NCI-H446 (cell line): ENCODE measurements at places on chromosomes 4 and X.

DNA sequence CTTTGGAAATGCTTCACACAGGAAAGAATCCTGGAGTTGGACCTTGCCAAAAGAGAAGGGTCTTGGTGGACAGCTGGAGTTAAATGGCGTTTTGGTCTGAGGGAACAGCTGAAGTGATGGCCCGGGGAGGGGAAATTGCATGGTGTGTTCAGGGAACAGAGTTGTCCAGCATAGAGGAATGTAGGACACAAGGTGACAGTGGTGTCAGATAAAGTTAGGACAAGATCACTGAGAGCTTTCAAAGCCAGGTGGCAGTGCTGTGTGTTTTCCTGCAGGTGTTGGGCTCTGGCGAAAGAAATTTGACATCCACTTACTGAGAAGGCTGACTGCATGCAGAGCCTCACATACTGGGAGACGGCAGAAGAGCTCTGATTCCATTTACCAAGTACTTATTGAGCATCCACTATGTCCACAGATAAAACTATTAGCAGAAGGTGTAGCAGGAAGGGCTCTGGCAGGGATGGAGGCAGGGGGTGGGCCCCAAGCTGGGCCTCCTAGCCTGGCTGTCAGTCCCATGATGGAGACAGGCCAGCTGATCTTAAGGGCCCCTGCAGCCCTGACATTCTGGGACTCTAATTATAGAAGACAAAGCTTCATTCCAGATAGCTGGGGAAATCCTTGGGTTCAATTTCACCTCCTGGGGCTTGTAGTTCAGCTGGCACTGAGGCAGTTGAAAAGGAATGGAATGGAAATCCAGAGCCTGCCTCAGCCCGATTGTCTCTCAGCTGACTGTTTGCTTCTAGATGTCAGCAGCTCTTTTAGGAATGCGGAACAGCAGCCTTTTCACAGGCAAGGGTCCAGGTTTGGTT, 150.2 kb upstream of the MAMLD1 start:
- no peak for DNase-seq

- DNase-seq: no peak
These were observed 12.6 kb upstream of the MSANTD1 start for GRCh38 chr4:3236326-3236878.

- no peak for DNase-seq
These were observed 109.4 kb upstream of the H2AZ1 start for GRCh38 chr4:100059467-100059866.

DNA sequence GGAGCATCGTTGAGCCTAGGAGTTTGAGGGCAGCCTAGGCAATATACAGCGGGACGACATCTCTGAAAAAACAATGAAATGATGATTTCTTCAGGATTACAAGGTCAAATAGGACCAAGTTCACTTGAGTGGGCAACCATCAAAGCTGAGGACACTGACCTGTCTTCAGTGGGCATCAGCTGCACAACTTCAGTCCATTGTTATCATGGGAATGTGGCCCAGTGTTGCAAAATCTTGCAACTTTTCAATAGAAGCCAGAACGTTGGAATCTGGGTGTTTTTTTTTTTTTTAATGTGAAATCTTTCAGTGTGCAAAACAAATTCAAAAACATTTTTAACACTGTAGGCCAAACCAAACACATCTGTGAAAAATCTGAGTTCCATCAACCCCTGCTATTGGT, 155.4 kb upstream of the PLAC1 start:
- DNase-seq: no peak

- DNase-seq: no peak
These were observed 14.7 kb downstream of the CHST7 start for GRCh38 chrX:46588263-46588662.

DNA sequence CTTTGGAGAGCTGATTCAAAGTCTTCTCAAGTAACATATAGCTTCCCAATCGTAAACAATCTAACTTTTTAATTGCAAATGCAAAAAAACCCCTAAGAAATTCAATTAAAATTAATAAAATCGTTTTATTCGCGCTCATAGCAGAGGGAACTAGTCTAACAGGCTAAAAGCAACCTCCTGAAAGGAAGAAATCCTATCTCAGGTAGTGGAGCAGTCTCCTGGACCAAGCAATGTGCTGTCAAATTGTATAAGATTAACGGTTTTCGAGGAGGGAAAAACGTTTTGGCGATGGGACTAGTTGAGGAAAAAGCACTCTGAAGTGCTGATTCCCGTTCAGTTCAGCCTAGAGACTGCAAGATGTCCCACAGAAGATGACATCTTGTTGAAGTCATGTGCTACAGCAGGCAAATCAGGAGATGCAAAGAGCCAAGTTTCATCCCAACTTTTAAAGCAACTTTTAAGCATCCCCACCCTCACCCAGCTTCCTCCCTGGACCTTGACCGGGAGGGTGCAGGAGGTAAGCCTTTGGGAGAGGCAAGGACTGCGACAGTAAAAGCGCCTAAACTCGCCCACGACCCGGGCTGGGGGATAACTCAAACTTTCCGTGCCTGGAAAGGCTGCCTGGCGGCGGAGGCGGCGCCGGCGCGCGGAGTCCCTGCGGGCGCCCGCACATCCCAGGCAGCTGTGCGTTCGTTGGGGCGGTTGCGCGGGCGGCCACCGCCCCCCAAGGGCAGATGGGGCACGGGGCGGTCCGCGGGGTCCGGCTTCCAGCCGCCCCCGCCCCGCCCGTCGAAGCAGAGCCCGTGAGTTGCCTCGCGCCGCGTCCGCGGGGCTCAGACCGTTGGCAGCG, 784 bp downstream of the MAP7D3 start:
- DNase-seq: no peak

DNA sequence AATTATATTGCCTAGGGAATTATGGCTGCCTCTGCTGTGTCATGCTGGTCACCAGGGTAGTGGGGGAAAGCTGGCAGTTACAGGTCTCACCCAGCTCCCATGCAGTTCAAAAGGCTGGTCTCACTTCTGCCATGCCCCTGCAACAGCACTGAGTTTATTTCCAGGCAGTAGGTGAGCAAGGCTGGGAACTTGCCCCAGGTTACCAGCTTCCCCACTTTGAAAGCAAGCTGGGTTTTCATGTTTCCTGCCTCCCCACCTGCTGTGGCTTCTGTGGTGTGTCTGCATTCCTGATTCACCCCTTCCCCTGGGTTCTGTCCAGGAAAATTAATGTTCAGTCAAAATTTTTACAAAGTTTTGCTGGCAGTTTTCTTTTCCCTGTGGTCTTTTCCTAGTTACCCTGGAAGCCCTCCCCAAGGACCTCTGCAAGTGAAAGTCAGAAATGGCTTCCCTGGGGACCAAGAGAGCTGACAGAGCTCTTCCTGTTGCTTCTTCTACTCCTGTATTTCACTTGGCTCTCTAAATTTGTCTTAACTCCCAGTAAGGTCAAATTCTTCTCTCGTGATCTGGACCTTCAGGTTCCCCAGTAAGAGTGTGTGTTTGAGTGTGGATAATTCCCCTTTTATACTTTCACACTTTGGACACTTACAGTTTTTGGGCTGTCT, 58.5 kb upstream of the AGTR2 start:
- no peak for DNase-seq

DNA sequence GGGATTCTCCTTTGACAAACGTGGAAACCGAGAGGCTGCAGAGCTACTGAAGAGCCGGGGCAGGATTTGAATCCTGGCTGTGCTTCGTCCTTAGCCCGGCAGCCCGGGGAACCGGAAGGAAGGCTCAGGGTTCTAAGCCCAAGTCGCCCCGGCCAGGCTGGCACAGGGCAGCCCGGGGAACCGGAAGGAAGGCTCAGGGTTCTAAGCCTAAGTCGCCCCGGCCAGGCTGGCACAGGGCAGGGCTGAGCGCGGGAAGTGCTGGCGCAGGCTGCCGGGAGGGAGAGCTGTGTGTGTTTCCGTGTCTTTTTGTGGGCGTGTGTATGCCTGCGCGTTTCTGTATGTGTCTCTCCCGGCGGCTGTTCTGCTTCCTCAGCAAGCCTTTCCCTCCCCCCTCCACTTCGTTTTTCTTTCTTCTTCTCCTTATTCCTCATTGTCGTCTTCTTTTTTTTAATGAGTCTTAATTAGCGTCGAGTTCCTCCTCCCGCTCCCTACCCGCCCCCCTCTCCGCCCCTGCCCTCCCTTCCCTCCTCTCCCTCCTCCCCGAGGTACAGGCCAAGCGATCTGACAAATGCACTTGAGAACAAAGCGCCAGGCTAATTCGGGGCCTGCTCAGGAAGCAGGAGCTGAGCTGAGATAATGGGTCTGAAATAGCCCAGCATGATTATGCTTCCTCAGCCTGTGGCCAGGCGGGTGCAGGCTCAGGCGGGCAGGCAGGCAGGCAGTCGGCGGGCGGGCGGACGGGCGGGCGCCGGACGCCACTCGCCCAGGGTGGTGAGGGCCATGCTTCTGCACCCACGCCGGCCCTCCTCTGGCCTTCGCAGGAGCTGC, 65.9 kb downstream of the EFNB1 start:
- no peak for DNase-seq

DNA sequence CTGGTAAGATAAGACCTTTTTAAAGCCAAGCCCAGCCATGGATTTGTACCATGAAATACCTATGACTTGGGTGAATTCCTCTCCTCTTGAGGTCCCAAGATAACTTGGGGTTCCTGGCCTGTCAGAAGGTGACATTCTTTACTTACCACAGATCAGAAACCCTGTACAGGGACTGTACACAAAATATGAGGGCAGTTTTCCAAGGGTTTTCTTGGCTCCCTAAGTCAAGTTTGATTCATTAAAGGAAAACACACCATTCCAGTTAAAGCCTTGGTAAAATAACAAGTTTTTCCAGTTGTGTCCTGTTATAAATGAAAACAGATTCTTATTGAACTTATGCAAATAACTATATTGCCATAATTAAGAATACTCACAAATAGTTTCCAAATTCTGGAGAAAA, 8.2 kb downstream of the SYAP1 start:
- DNase-seq: no peak

- no peak for DNase-seq
These were observed 1.2 kb downstream of the TMEM255A start for GRCh38 chrX:120309873-120310705.

- DNase-seq: no peak
These were observed 1.4 kb downstream of the ACOX3 start for GRCh38 chr4:8439168-8439567.

DNA sequence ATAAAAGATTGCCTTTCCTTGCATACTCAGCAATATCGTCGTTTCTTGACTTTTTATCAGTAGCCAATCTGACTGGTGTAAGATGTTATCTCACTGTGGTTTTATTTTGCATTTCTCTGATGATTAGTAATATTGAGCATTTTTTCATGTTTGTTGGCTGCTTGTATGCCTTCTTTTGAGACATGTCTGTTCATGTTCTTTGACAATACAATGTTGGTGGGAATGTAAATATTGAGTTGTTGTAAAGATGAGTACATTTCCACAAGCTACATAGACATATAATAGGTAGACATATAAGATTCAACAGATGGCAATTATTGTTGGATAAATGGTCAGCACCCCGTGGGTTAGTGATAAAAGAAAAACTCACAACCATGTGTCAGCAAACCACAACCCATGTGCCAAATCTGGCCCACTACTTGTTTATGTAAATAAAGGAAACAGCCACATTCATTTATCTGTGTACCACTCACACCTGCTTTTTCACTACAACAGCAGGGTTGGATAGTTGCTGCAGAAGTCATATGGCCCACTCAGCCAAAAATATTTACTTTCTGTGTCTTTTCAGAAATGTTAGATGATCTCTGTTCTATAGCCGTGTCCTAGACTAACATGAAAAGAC, 153.1 kb upstream of the VCX start:
- DNase-seq: no peak
